ENCODE measurements at places on chromosomes 1 and 21.

- no peak for DNase-seq
Measured at GRCh38 chr1:183198463-183198862, 12.4 kb downstream of the LAMC2 start.

DNA sequence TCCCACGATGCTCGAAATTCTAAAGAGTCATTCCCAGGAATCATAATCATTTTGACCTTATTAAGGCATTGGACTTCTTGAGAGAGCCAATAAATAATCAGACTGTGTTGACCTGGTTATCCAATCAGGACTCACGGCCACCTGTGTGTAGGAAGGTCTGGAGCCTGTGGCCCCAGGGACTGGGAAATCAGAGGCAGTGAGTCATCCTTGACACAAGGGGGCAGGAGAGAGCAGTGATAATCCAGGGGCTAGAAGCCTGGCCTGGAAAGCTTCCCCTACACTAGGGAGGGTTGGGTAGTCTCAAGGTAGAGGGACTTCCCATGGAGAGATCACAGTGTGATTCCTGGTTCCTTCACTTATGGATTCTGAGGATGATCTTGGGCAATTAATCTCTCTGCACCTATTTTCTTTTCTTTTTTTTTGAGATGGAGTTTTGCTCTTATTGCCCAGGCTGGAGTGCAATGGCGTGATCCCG lies 4.7 kb downstream of the MR1 start:
- DNase-seq, result no peak

DNA sequence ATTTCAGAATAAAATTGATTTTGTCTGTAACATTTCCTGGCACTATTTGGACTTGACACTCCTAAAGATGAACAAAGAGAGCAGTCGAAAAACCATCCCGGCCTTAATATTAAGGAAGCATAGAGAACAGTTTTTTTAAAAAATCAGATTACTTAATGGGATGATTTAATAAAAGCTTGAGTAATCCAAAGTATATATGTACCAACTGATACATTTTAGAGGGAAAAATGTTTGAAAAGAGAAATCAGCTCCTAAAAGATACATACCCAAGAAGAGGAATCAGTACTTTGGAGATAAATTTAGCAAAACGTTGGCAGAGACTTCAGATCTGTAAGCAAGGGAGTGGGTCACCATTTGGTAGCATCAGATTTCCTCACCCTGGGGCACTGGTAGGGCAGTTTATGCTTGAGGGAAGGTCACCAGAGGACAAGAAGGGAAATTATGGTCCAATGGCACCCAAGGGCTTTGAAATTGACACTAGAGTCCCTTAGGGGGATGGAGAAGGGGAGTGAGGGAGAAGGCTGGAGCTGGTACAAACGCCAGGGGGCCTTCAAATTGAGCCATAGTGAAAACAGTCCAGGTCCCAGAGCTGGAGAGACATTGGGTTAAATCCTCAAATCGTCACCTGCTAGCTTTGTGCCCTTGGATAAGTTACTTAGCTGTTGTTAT lies 5.9 kb downstream of the SLAMF7 start:
- DNase-seq, result no peak

DNA sequence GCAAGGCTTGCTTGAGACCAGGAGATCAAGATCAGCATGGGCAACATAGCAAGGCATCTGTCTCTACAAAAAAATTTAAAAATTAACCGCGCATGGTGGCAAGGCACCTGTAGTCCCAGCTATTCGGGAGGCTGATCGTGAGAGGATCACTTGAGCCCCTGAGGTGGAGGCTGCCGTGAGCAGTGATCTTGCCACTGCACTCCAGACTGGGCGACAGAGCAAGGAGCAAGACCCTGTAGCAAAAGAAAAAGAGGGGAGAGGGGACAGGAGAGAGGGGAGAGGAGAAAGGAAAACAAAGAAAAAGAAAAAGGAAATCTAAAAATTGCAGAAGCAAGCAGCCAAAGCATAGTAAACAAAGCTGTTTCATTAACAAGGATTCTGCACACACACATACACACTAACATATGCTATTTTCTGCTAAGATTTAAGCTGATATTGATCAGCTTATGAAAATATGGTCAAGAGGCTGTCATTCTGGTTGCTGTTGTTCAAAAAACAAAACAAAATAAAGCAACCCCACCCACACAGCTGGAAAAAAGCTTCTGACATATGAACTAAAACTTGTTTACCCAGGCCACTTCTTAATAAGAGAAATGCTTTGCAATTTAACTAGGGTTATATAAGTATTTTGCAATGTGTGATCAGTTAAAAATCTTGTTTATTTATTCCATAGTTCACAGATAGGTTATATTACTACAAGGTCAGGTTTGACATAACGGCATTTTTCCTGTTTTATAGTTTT lies 1.8 kb downstream of the ARNT start:
- no peak for DNase-seq

- no peak for DNase-seq
Measured at GRCh38 chr1:33624991-33625870, 152.8 kb downstream of the ZSCAN20 start.

- no peak for DNase-seq
Measured at GRCh38 chr1:241999026-241999425, at the start of gene MAP1LC3C. Gene MAP1LC3C (minus strand): TSS chr1:241999098. CDS start chr1:241999008, 90 bp downstream.

GRCh38 chr21:43903451-43904091 lies 38.5 kb downstream of the AGPAT3 start:
- no peak for DNase-seq

DNA sequence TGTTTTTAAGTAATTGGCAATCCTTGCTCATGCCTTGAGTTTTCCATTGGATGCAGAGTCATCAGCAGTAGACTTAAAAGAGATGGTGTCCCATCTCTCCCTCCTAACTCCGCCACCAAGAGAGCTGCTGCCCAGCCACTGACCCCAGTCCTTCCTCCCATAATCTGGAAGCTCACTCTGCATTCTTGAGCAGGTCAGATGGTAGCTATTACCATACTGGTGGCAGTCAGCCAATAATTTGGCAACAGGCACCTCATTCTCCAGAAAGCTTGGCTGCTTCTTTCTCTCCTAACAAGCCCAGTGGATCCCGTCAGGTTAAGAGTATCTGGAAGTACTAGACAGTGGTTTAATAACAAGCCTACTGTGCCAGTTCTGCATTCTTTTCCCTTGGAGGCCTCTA lies 272.1 kb downstream of the ZNF648 start:
- no peak for DNase-seq

DNA sequence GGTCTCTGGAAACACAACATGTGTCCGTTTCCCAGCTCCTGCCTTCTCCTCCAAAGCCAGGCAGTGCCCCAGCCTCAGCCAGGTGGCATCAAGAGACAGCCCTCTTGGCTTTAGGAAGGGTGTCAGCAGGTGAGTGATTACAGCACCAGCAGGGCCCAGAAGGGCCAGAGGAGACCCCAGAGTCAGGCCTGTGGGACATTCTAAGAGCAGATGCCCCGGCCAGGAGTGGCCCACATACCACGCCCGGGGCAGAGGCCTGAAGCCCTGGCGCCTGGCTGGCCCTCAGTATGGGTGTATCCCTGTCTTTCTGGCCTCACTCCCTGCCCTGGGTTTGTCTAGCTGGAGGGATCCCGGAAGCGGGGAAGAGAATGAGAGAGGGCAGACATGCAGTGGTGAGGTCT lies 109.2 kb downstream of the CASZ1 start:
- no peak for DNase-seq

- no peak for DNase-seq
Measured at GRCh38 chr1:155166471-155167165, 6.5 kb downstream of the KRTCAP2 start.

- no peak for DNase-seq
Measured at GRCh38 chr1:64664299-64664698, 80.6 kb upstream of the RAVER2 start.

- DNase-seq, result no peak
Measured at GRCh38 chr1:215128504-215128903, 46.0 kb downstream of the KCNK2 start.

DNA sequence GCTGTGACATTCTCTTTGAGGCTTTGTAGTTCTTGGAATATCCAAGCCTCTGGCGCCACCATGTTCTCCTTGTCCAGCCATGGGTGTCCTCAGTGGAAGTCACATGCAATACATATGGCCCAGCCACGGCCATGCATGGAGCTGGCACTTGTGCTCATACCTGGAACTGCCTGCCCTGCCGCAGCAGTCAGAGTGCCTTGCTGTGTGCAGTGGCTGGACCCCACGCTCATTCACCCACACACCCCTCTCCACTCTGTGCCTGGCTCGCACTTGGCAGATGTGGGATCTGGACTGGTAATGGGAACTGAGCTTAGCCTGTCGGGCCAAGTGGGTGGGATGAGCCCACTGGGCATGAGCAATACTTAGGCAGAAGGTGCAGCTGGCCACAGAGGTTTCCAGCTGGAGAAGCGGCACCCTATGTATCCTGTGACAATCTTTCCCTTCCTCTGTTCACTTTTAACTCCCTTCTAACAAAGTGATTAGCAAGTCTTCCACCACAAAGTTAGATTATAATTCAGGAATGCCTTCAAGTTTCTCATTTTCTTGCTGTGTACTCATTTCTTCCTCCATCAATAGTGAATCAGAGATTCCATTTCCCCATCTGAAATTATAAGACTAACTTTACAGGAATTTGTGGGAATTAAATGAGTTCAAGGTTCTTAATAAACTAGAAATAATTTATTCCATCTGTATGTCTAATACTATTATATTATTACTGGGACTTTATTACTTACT lies 351.6 kb upstream of the NCAM2 start:
- no peak for DNase-seq

- DNase-seq, result no peak
Measured at GRCh38 chr1:88983791-88984559, 8.5 kb downstream of the KYAT3 start.
